ENCODE measurements at places on chromosomes 2 and 18.

DNA sequence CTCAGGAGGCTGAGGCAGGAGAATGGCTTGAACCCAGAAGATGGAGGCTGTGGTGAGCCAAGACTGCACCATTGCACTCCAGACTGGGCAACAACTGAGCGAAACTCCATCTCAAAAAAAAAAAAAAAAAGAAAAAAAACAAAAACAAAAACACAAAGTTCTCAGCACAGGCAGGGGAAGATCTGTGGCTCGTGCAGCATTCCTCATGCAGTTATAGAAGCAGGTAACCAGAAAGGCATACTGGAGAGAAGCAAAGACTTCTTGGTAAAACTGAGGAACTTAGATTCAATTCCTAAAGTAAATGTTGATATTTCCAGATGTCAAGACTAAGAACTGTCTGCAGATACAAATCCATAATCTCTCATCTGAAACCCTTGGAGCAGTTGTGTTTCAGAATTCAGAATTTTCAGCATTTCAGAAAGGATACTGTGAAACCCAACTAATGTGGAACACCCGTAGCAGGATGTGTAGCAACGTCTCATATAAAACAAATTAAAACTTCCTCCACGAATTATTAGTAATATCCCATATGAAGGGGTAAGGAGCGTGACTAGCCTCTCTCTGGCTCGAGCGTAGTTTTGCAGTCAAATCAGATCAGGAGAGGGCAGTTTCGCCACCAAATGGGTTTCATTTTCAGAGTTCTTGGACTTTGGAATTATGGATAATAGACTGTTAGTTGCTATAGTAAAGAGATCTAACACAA, 13.2 kb upstream of the SLC25A52 start:
- DNase-seq = no peak

GRCh38 chr2:203407496-203407895, 79.3 kb downstream of the ABI2 start:
- no peak for DNase-seq

DNA sequence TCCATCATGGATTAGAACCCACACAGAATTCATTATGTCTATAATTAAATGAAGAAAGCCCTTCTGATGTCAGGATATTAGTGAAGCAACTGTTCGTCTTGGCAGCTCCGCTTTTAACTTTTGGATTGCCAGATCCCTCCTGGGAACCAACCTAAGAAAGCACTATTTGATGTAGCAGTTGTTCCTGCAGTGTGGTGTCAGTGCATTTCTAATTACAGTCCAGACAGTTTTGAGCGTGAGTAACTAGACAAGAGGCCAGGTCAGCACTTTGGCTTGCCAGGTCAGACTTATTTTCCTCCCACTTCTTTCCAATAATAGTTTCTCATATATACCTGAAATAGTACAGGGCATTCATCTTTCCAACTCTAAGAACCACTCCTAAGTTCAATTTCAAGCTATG, 13.8 kb downstream of the NRXN1 start:
- DNase-seq = no peak

GRCh38 chr18:56568986-56569385, 69.4 kb downstream of the TXNL1 start:
- DNase-seq = no peak

GRCh38 chr2:1556776-1557466, 143.7 kb downstream of the TPO start:
- no peak for DNase-seq
